ENCODE measurements at places on chromosomes 11 and 22. TPM values are rescaled to one million over a fixed set of nuclear protein-coding genes. Genes with fewer than 3 reads are reported as not detected.

ASPHD2 gene
- 3.0 TPM for total RNA-seq

FGF4 gene
- not detected for total RNA-seq

PGR gene
- total RNA-seq: not detected

CFAP300 gene
- total RNA-seq: not detected

DNA sequence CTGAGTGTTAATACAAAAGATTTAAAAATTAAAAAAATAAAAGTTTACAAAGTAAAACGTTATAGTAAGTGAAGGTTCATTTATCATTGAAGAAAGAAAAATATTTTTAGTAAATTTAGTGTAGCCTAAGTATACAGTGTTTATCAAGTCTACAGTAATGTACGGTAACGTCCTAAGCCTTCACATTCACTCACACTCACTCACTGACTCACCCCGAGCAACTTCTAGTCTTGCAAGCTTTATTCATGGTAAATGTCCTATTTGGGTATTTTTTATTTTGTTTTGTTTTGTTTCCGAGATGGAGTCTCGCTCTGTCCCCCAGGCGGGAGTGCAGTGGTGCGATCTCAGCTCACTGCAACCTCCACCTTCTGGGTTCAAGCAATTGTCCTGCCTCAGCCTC lies 8.8 kb downstream of the CASTOR1 start:
- H3K36me3 ChIP-seq: peaks cover 5% of the 10 kb centered on the region
- H3K27ac ChIP-seq: no peak overlapping the region
- peaks cover 5% of the 10 kb centered on the region for H3K4me1 ChIP-seq
- no peak overlapping the region for H3K4me3 ChIP-seq
- no peak for DNase-seq
- H3K27me3 ChIP-seq: no peaks in the 10 kb centered on the region

GRCh38 chr11:71371674-71372069 lies 76.5 kb downstream of the DHCR7 start:
- no peaks in the 10 kb centered on the region for H3K4me1 ChIP-seq
- no peaks in the 10 kb centered on the region for H3K36me3 ChIP-seq
- no peak for DNase-seq
- H3K27ac ChIP-seq: no peak overlapping the region
- H3K27me3 ChIP-seq: no peaks in the 10 kb centered on the region

GRCh38 chr11:16393340-16393739 lies 37.0 kb upstream of the SOX6 start:
- H3K36me3 ChIP-seq: no peaks in the 10 kb centered on the region
- H3K4me3 ChIP-seq: no peak overlapping the region
- no peak for DNase-seq
- H3K4me1 ChIP-seq: no peaks in the 10 kb centered on the region

GRCh38 chr11:8790968-8791367 lies 108.4 kb downstream of the RPL27A start:
- no peaks in the 10 kb centered on the region for H3K27me3 ChIP-seq
- H3K4me3 ChIP-seq: no peak overlapping the region
- H3K4me1 ChIP-seq: no peaks in the 10 kb centered on the region
- H3K36me3 ChIP-seq: no peaks in the 10 kb centered on the region
- H3K27ac ChIP-seq: no peak overlapping the region

DNA sequence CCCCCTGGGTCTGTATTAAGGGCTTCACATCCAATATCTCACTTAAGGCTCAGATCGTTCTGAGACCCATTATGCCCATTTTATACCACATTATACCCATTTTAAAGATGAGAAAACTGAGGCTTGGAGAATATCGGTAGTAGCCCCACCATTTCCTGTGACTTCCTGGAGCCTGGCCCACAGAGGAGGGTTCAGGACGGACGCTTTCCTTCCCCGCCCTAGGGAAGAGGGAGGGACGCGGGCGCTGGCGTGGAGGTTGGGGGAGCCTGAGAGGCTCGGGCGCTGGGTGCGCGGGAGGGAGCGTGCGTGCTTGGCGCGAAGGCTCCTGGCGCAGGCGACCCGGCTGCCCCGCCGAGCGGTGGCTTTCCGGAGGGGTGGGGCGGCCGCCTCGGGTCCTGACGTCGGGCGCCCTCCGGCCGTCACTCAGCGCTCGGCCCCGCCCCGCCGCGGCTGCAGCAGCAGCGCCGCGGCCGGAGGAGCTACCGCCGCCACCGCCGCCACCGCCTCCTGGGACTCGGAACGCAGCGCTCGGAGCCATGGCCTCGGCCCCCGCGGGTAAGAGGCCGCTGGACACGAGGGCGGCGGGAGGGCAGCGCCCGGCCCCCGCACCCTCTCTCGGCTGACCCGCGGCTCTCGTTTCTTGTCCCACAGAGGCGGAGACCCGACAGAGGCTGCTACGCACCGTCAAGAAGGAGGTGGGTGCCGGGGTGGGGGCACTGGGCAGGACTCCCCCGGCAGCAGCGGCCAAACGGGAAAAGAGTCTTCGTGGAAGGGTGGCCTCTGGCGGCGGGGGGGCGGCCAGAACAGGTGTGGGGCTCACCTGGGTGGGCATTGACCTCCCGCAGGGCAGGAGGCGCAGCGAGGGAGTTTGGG lies at the start of gene SGSM1:
Gene SGSM1, plus strand, starts transcription at position 422 of the 873 bp plus-strand sequence. Its CDS starts 115 bp downstream, at position 537.
- peak within 1 kb of the TSS; percentile 57 for H3K27ac ChIP-seq
- H3K27me3 ChIP-seq: no peaks in the 10 kb centered on the region
- no peaks in the 10 kb centered on the region for H3K36me3 ChIP-seq
- DNase-seq: peak; percentile 78

DNA sequence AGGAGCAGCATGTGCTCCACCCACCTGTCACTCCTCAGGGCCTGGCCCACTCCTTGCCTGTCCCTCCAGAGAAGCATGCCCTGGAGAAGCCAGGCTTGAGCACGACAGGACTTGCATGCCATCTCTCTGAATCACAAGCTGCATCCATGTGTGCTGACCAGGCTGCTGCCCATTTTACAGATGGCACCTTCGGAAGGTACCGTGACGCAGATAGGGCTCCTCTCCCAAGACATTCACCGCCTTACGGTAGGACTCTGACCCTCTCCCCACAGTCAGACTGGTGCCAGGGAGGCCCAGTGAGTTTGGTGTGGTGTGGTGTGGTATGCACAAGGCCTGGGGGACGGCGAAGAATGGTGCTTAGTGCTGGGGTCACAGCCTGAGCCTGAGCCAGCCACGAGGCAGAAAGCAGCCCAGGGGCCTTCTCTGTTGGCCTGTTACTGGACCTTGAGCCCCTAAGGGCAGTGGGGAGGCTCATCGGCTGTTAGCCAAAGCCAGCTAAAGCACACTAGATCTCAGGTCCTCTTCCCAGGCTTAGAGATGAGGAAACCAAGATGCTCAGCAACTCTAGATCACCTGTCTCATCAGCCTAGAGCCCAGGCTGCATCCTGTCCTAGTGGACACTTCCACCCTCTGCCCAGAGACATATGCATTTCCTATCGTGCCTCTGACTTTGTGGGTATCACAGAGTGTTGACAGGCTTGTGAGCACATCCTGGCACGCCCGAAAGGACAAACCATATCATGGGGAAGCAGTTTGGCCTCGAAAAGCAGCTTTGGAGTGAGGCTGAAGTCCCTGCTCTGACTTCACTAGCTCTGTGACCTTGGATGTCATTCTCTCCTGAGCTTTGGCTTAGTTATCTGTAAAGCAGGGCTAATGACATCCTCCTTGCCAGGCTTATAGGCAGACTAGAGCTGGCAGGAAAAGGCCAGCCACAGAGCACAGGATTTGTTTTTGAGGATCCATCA lies 17.8 kb downstream of the CYB5R2 start:
- no peak for DNase-seq
- H3K4me1 ChIP-seq: no peaks in the 10 kb centered on the region
- no peak overlapping the region for H3K4me3 ChIP-seq
- peaks cover 49% of the 10 kb centered on the region for H3K36me3 ChIP-seq
- no peak overlapping the region for H3K27ac ChIP-seq

GRCh38 chr11:71976551-71976950 lies 22.2 kb upstream of the IL18BP start:
- no peak for DNase-seq
- H3K36me3 ChIP-seq: no peaks in the 10 kb centered on the region
- H3K4me1 ChIP-seq: no peaks in the 10 kb centered on the region
- H3K4me3 ChIP-seq: no peak overlapping the region

DNA sequence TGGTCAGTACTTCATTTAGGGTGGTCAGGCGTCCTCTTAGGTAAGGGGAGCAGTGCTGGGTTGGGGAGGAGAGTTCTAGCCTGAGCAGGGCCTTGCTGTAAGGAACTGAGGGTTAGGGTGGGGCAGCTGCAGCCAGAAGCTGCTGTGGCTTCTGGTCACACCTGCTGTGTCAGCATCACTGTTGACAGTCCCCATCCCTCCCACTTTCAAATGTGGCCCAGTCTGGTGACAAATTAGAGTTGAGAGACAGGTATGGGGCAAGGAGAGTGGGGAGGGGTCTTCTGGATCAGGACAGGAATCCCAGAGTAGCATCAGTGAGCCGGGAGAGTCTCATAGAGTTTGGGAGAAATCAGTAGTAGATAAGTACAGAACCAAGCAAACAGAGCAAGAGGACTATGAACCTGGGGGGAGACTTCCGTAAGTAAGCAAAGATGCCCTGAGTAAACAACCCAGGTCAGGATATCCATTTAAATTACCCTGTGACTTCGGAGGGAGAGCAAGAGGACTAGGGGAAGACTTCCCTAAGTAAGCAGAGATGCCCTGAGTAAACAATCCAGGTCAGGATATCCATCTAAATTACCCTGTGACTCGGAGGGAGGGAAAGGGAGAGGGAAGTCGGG lies 53.7 kb downstream of the PPP6R2 start:
- H3K36me3 ChIP-seq: no peaks in the 10 kb centered on the region
- H3K27ac ChIP-seq: no peak overlapping the region
- no peaks in the 10 kb centered on the region for H3K27me3 ChIP-seq
- H3K4me3 ChIP-seq: no peak overlapping the region
- no peaks in the 10 kb centered on the region for H3K4me1 ChIP-seq

GRCh38 chr11:64593156-64594105 lies 2.4 kb downstream of the SLC22A12 start:
- H3K4me1 ChIP-seq: no peaks in the 10 kb centered on the region
- H3K27ac ChIP-seq: no peak overlapping the region
- H3K27me3 ChIP-seq: no peaks in the 10 kb centered on the region
- no peak overlapping the region for H3K4me3 ChIP-seq
- DNase-seq: no peak
- H3K36me3 ChIP-seq: no peaks in the 10 kb centered on the region

DNA sequence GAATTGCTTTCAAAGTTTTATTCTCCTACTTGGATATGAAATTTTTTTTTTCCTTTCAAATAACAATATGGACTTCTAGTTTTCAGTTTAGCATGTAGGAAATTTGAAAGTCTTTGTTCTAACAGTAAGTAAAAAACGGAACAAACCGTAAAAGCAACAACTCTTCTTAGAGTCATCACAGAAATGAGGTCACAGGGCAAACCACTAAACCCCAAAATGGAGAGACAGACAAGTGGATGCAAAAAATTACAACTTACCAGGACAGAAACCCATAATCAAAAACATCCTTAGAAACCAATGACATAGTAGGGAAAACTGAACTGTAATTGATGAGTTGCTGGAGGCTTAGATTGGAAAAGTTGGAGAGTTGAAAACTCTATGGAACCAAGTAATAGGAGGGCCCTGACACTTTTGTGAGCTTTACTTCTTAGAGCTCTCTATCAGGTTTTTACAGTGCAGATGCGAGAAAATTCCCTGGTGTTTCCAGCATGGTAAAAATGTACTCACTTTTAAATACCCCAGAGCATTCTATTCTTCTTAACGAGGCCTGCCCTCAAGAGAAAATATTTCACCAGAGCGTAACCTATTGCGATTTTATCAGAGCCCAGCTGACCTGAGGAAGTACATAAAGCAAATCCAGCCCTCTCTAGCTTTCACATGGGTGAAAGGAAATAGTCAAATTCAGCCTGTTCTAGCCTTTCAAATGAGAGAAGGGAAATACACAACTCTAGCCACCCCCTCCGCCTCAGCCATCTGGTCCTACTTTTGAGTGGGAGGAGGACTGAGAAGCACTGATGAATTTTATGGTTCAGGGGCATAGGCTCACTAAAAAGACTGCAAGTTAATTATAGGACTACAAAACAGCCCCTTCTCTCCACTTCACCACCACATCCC lies 39.1 kb downstream of the CASP12 start:
- H3K4me3 ChIP-seq: no peak overlapping the region
- no peak overlapping the region for H3K27ac ChIP-seq
- H3K4me1 ChIP-seq: no peaks in the 10 kb centered on the region
- no peaks in the 10 kb centered on the region for H3K36me3 ChIP-seq
- no peaks in the 10 kb centered on the region for H3K27me3 ChIP-seq
- DNase-seq: no peak

DNA sequence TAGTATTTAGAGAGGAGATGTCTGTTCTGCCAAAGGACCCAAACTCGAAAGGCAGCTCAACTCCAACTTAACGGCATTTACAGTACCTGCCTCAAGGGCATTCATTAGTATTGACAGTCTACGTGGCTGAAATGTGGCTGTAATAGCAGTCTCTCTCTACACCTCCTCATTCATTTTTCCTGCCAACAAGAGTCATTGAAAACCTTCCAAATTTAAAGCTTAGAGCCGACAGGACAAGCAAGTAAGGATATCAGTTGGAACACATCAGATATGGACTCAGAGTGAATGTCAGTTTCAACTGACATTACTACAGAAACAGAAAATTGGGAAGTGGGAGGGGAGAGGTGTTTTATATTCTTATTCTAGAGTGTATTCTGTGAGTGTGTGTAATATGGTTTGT lies 253.1 kb downstream of the CADM1 start:
- H3K4me3 ChIP-seq: no peak overlapping the region
- no peak overlapping the region for H3K27ac ChIP-seq
- no peaks in the 10 kb centered on the region for H3K27me3 ChIP-seq

DNA sequence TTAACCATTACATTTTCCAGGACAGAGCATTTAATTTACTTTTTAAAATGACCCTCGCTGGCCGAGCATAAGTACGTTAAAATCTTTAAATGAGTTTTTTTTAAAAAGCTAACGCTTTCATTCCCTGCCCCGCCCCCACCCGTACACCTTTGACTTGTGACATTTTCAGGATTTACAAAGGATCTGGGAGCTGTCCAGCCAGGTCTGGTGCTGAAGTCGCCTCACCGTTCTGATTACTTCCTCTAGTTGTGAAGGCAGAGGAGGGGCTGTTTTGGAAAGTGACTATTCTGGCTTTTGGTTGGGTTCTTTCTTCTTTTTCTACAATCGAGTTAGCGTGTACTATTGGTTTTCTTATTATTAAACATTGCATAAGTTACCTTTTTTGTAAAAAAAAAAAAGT lies 2.9 kb downstream of the C11orf87 start:
- no peak overlapping the region for H3K27ac ChIP-seq
- H3K36me3 ChIP-seq: no peaks in the 10 kb centered on the region
- no peak for DNase-seq
- no peaks in the 10 kb centered on the region for H3K4me1 ChIP-seq

Measured in naive thymus-derived CD4-positive, alpha-beta T cell (primary cell).